ENCODE measurements at places on chromosomes 5 and 9.
A peak's percentile ranks its signal among the peaks of the same experiment; 100 is the strongest.

DNA sequence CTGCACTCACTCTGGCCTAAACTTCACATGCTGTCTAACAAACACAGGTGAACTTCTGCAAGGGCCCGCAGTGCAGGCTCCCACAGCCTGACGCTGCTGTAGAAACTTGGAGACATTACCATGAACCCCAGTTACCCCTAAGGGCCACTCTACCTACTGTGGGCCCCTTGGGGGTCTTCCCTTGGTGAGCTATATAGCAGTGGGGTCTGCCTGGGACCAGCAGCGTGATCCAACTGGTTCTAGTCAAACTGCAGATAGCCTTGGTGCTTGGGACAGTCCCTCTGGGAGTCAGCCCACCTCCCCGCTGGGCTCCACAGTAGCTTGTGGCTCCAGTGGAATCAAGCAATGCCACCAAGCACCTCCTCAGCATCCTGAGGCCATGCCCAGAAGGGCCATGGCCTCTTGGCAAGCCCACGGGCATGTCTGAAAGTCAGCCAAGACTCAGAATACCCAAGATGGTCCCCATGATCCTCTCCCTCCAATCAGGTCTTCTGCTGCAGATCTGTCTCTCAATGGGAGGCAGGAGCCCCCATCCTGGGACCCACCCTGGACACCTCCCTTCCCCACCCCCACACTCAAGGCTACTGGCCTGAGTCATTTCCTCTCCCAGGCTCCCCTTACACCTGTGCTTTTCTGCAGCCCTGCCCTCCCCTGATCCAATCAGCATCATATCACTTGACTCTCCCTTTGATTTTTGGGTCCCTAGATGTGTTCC is 230.0 kb upstream of the IRX1 start:
- no peak for DNase-seq

- peak; percentile 7 for DNase-seq
These were observed 1299.8 kb upstream of the WWC1 start for GRCh38 chr5:166991601-166992000.

DNA sequence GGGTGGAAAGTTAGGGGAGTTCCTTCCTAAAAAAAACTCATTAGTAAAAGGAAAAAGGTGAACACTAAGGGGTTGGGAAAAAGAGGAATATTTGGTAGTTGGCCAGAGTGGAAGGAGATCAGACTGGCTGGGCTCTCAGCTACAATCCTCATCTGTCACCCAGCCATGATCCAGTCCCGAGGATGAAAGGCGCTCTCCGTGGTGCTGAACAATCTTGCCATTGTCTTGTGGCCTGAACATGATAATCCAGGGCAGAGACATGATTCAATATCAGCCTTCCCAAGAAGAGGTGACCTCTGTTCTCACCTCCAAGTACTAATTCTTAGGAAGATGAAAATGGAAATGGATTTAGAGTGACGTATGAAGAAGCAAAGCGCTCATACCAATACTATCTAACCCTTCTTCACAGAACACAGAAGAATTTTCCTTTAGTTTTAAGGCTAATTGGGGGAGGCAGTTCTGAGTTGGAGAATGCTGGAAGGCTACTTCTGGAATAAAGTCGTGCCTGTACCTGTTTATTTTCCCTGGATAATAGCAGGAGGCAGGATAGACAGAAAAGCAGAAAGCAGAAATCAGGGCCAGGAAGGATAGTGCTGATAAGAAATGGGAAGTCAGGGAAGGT is 36.6 kb upstream of the MYORG start:
- DNase-seq = no peak

GRCh38 chr9:32378993-32379729 is 5.3 kb upstream of the ACO1 start:
- peak; percentile 44 for DNase-seq
